ENCODE measurements at places on chromosomes 11 and 22.

- no peak for DNase-seq
Observed at GRCh38 chr11:124846070-124846673, 19.1 kb upstream of the ROBO3 start.

DNA sequence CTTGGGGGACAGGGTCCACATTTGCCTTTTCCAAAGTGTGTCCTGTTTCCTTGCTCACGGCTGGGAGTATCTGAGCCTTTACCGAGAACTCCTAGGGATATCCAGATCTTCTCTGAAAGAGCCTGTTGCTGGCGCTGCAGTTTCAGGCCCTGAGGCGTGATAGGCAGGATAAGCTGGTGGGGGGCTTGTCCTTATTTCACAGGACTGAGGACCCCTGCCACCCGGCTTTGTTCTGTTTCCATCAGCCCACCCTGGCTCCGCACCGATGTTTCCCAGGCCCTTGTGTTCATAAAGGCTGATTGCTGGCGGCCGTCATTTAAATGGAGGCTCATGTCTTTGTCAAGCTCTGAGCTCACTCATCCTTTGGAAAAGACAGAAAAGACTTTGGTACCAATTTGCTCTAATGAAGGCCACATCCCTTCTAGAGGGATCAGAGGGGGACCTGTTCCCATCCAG is 9.4 kb upstream of the NPTXR start:
- no peak for DNase-seq

DNA sequence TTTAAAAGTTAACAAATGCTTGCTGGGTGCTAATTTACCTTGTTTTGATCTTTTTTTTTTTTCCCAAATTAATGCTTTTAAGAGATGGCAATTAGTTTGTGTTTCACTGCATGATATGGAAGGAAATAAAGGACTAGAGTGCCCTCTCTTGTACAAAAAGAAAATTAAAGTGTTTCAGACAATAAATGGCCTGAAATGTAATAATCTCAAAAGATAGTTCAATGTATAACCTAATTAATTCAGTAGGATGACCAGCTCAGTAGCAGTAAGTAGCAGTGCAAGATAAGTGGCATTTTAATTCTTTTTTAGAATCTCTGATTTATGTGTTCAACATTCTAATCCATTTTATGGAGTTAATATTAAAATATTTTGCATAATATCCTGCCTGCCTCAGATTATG is 39.9 kb upstream of the MYO18B start:
- DNase-seq = no peak

DNA sequence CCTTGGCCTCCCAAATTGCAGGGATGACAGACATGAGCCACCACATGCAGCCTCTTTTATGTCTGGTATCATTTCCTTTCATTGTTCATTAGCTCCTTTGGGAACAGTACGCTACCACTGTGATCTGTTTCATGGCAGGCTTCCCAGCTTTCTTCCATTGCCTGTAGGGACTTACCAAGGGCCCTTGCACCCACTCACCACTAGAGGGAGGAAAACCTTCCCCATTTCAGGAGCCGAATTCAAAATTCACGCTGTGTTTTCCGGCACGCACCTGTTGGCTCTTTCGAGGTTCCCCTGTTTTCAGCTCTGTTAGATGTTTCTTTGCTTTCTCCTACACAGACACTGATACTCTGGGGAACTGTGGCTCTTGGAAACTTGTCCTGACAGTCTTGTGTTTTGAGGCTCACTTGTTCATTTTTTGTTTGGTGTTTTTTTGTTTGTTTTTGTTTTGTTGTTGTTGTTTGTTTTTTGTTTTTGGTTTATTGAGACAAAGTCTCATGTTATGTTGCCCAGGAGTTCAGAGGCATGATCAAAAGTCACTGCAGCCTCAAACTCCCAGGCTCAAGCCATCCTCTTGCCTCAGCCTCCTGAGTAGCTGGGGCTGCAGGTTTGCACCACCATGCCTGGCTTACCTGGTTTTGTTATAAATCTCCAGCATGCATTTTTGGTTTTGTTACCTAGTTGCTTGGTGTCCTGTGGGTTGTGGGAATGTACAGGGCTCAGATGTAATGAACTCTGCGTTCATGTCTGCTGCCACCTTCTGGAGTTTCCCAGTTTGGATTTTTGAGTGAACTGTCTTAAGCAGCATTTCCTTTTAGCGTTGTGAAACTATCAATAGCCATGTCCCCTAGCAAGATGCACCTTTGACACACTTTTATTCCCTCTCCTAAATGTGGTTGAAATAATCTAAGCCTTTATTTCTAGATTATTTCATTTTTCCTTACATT is 2.3 kb downstream of the KRTAP5-11 start:
- peak; percentile 84 for DNase-seq

Data from endodermal cell (in vitro differentiated cells).